ENCODE measurements at places on chromosomes 2 and 18. TPM values are rescaled to one million over a fixed set of nuclear protein-coding genes. Genes with fewer than 3 reads are reported as not detected.

The ATF2 gene
- 60.4 TPM for total RNA-seq

The MYCN gene
- total RNA-seq: 0.45 TPM

The DSG1 gene
- not detected for total RNA-seq

The NYAP2 gene
- total RNA-seq: 2.0 TPM

The RIT2 gene
- total RNA-seq: not detected

The KLHL30 gene
- total RNA-seq: 8.8 TPM

The IL36B gene
- total RNA-seq: not detected

The DES gene
- total RNA-seq: 314 TPM

The MC5R gene
- not detected for total RNA-seq

The SERPINB10 gene
- total RNA-seq: not detected

The LOXL3 gene
- total RNA-seq: 27.1 TPM

GRCh38 chr2:13696601-13697000 lies 935.9 kb upstream of the LRATD1 start:
- no peak for DNase-seq

- DNase-seq: no peak
These were observed 92.8 kb downstream of the PHLPP1 start for GRCh38 chr18:62808123-62808522.

DNA sequence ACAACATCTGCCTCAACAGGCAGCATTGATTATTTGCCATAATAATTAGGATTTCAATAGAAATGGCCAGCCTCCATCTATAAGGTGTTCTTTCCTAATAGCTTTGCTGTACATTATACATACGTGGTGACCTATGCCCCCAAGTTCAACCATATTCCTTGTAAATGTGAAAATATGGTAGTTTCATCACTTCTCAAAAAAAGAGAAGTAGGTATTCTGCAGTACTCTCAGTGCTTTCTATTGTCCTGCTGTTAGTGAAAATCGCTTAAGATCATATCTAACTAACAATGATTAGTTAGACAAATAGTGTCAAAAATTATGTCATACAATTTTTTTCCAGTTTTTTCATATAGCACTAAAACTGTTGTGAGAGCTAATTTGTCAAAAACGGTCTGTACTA lies 79.6 kb downstream of the SLC4A10 start:
- DNase-seq: no peak

GRCh38 chr2:43346602-43347567 lies 120.5 kb upstream of the ZFP36L2 start:
- no peak for DNase-seq

DNA sequence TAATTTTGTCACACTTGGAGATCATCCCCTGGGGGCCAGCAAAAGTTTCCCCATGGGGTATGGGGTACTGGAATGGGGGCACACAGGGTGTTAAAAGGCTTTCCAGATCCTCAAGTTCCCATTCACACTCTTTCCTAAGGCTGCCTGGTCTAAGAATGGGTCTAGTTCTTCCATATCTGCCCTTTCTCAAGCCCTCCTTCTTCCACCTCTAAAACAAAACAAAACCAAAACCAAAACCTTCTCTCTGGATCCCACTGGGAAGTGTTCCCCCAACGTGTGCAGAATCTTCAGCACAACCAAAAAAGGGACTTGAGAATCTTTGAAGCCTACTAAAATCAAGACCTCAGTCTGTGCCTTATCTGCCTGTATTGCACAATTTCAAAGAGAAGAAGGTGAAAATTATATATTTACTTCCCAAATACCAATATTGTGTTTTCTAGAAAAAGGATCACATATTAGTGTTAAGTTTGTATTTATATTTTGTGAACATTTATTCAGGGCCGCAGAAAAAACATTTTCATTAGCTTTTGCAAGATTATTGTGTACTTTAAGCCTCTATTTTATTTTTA lies 207.2 kb upstream of the TCF4 start:
- DNase-seq: peak; percentile 31

- no peak for DNase-seq
These were observed 202.3 kb downstream of the SPP2 start for GRCh38 chr2:234252772-234253171.

GRCh38 chr2:76455910-76456309 lies 745.2 kb upstream of the GCFC2 start:
- no peak for DNase-seq

DNA sequence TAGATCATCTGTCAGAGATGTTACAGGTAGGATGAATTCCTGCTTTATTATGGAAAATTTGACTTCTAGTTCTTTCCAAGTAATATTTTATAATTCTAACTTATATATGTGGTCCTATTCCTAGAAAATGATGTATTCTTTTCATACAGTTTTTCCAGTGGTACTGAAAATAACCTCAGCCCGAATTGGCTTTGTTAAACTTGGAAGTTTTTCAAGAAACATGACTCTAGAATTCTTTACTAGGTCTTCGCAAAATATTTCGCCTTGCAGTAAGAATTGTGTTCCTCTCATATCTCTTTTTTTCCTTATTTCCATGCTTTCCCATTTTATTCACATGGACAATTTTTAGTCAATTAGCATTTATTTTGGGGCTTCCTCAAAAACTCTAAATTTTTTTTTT lies 60.5 kb downstream of the BMPR2 start:
- DNase-seq: no peak

DNA sequence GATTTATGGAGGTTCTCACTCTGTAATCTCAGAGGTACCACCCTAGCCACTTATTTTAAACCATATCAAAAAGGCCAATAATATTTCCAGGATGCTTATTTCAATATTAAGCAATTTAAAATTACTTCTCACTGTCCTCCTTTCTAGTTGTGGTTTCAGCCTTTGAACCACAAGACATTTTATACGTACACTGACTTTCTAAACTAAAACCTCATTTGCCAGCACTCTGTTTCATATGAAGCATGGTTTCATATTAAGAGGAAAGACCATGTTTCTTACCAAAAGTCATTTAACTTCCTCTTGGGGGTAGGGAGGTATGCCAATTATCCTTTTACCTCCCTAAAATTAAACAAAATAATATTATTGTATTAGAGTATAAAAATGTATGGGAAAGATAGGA lies 399.8 kb downstream of the CDH7 start:
- DNase-seq: no peak

DNA sequence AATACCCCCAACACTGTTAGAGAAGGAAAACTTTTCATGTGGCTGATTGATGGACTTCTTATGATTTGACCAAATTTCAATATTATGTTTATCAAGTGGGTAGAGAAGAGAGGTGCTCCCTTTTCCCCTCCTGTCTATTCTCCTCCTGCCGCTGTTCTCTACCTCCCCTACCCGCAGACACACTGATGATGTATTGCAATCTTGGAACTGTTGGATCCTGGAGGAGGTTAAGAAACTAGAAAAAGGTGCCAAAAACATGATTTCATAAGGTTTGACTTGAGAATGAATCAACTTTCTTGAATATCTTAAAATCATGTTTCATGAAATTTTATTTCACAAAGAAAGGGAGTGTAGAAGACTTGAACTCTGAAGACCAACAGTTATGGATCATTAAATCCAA lies 125.8 kb downstream of the MEIS1 start:
- no peak for DNase-seq

GRCh38 chr18:33665187-33665586 lies 87.2 kb downstream of the ASXL3 start:
- no peak for DNase-seq

DNA sequence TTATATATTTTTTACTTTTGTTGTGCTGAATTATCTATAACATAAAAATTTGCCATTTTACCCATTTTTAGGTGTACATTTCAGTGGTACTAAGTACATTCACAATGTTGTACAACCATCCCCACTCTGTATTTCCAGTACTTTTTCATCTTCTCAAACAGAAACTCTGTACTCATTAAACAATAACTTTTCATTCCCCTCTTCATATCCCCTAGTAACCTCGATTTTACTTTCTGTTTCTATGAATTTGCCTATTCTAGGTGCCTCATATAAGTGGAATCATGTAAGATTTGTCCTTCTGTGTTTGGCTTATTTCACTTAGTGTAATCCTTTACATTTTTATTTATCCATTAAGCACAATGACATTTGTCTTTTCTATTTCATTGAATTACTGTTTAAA lies 51.3 kb downstream of the GTF2A1L start:
- DNase-seq: no peak

GRCh38 chr2:176562359-176563078 lies 293.3 kb downstream of the MTX2 start:
- DNase-seq: no peak

DNA sequence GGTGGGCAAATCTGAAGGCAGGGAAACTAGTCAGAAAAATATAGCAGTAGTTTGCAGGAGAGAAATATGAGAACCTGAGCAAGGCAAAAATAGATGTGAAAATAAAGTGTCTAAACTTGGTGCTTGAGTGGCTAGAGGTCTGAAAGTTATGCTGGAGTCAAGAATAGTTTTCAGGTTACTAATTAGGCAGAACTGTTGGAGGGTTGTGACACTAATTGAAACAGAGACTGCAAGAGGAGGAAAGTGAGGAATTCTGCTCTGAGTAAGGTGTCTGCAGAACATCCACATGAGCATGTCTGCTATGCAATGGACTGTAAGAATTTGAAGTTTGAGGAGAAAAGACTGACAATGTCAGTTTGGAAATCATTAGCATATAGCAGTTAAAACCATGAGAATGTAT lies 444.0 kb upstream of the LRRTM1 start:
- no peak for DNase-seq

DNA sequence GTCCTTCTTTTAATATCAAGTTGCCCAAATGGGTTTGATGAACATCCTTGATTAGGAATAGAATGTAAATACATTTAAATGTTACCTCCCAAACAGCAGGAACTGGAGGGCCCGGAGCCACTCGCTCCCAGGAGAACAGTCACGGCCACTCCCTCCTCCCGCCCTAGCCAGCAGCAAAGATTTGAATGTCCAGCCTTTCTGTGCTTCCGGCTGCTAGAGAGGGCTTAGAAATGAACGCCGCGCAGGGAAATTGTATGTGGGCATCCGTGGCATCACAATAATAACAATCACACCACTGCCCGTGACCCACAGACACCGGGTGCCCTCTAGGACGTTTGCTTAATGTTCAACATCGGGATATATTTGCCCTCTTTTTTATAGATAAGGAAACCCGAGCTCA lies 164.9 kb upstream of the SALL3 start:
- DNase-seq: no peak

- DNase-seq: no peak
These were observed 321.6 kb upstream of the TNP1 start for GRCh38 chr2:217181512-217181911.

- DNase-seq: no peak
These were observed 126.3 kb upstream of the NRXN1 start for GRCh38 chr2:51158251-51158650.

- DNase-seq: no peak
These were observed 55.7 kb downstream of the ACSL3 start for GRCh38 chr2:222916229-222917197.

- DNase-seq: no peak
These were observed 159.1 kb upstream of the CREB1 start for GRCh38 chr2:207370646-207371045.

DNA sequence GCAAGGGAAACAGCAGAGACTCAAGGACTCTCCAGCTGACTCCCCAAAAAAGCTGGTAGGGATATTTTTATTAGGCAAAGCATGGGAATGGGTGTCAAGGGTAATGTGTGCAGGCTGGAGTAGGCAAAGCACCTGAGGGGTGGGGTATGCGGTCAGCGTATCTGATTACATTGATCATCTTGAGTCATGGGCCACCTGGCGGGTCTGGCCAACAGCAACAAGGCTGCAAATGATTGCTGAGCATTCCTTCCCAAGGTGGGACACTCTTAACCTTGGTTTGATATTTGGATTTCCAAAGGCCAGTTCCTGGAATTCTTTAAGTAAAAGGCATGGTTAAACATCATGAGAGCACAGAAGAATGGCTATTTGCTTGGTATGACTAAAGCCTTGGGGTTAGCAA lies 32.6 kb upstream of the CCBE1 start:
- DNase-seq: peak; percentile 23

DNA sequence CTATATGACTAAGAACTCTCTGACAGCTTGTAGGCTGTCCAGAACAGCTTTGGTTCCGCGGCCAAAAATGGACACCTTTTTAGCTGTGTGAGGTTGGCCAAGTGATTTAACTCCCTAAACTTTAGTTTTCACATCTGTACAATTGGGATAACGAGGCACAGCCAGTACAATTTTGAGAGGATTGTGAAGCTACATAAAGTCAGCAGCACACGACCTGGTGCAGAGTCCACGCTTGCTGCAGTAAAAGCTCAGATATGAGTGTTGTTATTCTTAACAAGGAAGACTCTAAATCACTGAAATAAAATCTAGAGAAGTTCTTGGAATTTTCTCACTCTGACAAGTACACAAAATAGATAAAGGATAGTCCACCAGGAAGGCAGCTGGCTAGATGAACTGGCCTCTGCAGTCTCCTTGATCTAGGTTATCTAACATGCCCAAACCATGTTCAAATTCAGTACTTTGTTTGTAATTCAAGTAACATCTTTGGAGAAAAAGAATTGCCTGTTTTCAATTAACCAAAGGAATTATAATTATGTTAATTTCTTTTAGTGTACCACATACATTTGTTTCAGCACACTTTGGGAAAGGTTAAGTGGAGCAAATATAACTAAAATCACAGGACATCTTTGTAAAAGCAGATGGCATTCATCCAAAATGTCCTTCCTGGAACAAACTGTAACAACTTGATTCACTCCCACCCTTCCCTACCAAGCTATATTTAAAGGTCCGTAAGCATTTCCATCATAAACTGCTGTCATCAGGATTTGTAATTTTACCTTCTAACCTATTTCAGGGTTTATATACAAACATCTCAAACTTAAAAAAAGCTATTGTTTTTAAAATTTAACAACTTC lies 201.7 kb upstream of the STK17B start:
- DNase-seq: no peak

DNA sequence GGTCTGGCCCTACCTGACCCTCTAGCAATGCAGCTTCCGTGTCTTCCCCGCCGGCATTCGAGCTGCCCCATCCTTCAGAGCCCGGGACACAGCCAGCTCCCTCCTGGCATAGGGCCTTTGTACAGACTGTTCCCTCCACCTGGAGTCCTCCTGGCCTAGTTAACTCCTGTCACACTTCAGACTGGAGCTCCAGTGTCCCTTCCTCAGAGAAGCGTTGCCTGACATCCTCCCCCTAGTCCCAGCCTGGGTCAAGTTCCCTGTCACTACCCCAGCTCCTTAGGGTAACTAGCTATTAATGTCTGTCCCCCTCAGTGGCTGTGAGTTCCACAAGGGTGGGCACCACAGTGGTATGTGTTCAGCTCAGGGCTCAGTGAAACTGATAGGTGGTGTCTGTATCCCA lies 45.5 kb upstream of the LOXHD1 start:
- no peak for DNase-seq

GRCh38 chr2:21571686-21572085 lies 447.9 kb downstream of the TDRD15 start:
- DNase-seq: no peak

DNA sequence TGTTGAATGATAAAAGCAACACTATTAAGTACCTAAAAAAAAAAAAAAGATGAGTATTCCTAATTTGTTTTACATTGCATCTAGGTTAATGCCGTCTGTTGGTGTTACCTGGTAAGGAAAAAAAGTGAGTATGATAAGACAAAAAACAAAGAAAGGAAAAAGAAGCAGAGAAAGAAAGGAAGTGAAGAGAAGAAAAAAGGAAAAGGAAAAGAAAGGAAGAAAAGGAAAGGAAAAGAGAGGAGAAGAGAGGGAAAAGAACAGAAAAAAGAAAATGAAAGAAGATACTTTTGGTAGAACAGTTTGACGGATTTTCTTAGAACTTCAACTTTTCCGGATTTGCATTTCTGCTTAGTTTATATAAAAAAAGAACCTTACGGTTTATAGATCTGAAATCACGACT lies 387.9 kb downstream of the METTL4 start:
- DNase-seq: no peak

- DNase-seq: no peak
These were observed 78.5 kb downstream of the TANC1 start for GRCh38 chr2:159046966-159047365.

- DNase-seq: no peak
These were observed 182.5 kb downstream of the C1D start for GRCh38 chr2:67880291-67880761.
